ENCODE measurements at places on chromosomes 16 and 17.

DNA sequence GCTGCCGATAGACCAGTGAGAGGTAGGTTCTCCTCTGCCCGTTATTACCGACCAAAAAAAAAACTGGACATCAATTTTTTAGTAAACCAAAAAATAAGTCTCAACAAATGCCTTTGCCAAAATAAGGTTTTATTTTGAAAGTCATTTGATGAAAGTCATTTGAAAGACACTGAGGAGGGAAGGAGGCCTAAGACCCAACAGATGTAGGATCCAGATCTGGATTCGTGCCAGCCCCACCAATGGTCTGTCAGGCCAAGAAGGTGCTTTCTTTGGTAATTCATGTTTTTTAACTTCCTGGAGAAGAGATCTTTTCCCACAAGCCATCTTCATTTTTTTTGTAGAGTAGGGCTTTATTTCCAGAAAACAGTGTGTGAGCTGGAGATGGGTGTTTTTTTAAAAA, 18.1 kb downstream of the NTAN1 start:
- no peak for DNase-seq

DNA sequence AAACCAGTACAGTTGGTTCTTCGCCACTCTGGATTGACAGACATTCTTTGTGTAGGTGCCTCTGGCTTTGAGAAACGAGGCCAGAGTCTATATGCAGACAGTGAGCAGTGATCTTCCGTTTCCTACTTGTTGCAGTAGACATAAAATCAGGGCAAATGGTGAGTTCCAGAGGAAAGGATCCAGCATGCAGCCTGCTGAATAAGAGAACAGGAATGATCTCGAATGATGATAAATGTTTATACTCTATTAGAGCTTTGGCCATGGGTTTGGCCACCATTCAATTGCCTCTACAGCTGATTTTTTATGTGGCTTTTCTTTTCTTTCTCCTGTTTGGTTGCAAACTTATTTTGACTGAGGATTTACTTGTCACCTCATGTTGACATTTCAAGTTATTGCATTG, 286.7 kb downstream of the IRX3 start:
- DNase-seq = no peak

DNA sequence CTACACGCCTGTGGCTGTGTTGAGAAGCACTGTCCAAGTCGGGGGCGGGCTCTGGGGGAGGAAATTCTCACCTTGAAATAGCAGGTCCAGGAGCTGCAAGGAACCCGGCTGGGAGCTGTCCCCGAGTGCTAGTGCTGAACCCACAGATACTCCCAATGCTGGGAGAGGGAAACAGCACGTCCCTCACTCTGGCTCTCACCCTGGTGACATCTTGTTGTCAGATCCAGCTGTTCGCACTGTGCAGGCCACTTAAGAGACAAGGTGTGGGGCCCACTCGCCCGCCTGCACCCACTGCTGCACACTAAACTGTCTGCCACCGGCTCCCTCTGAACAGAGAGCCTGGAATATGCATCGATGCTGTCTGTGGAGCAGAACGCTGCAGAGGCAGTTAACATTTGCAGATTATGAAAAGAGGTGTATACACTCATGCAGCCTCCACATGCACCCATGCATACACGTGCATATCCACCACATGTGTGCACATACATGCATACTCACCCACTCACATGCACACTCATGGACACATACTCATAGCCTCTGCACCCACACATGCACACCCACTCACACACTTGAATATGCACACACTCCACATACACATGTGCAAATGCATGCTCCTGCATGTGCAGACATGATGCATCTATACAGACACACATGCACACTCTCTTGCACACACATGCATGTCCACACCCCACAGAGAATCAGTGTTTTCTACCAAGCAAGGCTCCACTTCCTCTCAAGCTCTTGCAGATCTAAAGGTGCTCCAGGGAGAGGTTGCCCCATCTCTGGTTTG, 42.0 kb downstream of the MGAT5B start:
- no peak for DNase-seq

DNA sequence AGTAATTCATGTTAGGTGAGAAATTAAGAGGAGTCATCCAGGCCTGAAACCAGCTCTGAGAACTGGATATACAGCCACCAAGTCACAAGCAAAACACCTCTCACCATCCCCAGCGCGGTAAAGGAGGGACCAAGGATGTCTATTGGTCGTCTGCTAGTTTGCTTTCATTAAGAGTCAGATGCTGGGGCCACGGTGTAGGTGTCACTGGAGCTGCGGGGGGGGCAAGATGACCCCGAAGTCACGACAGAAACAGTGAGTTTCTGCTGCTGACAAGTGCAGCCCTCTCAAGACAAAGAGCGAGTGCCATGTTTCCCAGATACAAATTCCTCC, 790 bp downstream of the NCBP3 start:
- peak; percentile 6 for DNase-seq

- DNase-seq = no peak
Measured at GRCh38 chr17:75571197-75571884, 16.3 kb upstream of the MYO15B start.

GRCh38 chr16:81838794-81839193, 59.7 kb downstream of the PLCG2 start:
- DNase-seq = no peak

DNA sequence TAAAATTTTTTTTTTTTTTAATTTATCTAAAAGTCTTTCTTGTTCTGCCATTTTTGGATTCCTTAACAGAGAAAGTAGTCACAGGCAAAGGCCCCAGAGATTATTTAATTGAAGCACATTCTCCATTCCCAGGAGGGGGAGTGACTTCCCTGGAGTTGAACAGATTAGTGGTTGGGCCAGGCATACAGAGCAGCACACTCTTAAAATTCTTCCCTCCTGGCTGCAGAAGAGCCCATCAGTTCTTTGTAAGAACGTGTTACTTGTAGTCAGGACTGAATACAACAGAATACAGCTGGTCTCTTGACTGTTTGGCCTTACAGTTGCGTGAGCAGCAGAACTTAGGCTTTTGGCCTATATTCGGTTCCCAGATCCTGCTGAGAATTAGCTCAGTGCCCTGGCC, 1.8 kb downstream of the ALKBH5 start:
- no peak for DNase-seq

- DNase-seq = no peak
Measured at GRCh38 chr17:73215447-73215846, 22.6 kb downstream of the COG1 start.

GRCh38 chr16:31253642-31254045, 6.1 kb upstream of the ITGAM start:
- DNase-seq = no peak

- DNase-seq = no peak
Measured at GRCh38 chr17:18094409-18094807, 6.7 kb downstream of the DRG2 start.

DNA sequence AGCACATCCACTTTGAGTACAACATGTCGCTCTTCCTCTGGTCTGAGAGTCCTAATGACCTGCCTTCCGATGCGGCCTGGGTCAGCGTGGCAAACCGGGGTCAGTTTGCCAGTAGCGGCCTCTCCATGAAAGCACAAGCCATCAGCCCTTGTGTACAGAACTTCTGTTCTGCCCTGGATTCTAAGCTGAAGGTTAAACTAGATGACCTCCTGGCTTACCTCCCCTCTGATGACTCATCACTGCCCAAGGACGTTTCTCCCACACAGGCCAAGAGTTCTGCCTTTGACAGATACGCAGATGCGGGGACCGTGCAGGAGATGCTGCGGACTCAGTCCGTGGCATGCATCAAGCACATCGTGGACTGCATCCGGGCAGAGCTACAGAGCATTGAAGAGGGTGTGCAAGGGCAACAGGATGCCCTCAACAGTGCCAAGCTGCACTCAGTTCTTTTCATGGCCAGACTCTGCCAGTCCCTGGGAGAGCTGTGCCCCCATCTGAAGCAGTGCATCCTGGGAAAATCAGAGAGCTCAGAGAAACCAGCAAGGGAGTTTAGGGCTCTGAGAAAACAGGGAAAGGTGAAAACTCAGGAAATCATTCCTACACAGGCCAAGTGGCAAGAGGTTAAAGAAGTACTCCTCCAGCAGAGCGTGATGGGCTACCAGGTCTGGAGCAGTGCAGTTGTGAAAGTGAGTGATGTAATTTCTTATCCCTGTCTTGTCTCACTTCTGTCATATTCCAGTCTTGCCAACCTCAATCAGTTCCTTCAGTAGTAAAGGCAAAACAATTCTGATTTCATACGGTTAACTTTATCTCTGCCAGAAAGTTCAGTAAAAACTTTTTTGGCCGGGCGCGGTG, 8.6 kb downstream of the COG1 start:
- DNase-seq = no peak

- no peak for DNase-seq
Measured at GRCh38 chr17:56290101-56290801, 137.0 kb downstream of the ANKFN1 start.

DNA sequence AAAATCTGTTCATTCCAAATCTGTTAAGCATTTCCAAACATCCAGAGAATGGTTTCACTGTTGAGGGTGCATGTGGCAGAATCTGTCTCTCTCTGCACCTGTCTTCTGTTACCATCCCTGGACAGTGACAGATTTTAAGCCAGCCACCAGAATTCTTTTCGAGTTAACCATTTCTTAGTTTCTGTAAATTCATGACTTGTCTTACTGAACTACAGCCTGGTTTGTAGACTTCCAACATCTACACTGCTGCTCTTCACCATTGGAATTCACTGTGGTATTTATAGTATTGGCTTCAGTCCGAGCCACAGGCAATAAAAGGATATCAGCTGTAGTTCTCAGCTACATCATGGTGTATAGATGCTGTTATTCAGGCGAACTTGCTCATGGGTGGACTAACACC, 47.6 kb downstream of the GOSR1 start:
- DNase-seq = no peak

- DNase-seq = no peak
Measured at GRCh38 chr16:85733155-85733838, 17.6 kb downstream of the C16orf74 start.

DNA sequence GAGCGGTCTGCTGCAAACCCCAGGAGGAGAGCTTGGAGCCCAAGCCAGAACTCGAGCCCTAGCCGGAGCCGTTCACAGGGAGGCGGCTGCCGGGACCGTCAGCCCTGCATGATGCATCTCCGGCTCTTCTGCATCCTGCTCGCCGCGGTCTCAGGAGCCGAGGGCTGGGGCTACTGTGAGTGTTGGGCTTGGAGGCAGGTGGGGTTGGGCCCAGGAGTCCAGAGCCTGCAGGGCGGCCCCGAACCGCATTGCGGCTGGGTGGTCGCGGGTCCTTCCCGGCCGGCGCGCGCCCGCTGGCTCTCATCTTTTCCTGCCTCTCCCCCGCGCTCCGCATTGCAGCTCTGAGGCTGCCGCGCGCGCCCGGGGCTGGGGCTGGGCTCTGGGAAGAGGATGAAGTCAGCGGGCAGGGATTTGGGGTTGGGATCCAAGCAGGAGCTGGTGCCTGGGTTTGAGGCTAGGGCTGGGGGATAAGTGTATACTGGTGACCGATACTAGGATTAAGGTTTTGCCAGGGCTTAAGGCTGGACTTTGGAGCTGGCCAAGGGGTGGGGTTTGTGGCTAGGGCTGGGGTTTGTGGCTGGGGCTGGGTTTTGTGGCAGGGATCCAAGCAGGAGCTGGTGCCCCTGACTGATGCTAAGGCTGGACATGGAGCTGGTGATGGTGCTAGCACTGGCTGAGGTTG, 532 bp downstream of the CNTNAP1 start:
- DNase-seq = no peak

GRCh38 chr16:30359871-30360170, 4.7 kb upstream of the CD2BP2 start:
- no peak for DNase-seq

- no peak for DNase-seq
Measured at GRCh38 chr17:8674344-8675305, 44.1 kb upstream of the MYH10 start.

DNA sequence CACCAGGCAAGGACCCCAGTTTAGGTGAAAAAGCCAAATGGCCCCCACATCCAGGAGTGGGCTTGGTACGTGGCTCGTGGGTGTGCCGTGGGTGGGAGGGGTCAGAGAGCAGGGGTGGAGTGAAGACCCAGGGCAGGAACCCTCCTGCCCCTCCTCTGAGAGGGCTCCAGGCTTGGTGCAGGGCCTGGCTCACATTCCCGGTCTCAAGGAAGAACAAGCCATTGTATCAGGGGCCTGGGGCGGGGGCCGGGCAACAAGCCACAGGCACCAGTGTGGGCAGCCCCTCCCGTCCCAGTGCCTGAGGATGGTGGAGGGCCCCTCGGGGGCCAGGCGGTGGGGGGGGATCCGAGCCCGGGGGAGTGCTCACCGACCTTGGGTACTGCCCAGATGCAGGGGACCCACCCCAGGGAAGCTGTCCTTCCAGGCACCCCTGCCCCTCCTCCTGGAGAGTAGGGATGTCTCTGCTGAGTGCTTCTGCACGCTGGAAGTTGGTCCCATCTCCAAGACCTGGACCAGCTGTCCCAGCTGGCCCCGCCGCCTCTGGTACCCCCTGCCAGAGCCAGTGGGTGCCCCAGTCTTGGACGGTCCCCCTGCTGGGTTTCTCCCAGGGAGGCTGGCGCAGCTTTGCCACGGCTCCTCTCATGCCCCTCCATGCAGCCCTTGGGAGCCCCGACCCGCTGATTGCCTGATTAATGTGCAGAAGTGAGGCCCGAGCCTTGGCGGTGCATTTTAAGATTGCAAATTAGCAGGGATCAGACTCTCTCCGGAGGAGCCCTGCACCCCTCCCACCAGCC, 83.7 kb downstream of the RTN4RL1 start:
- no peak for DNase-seq

- DNase-seq = no peak
Measured at GRCh38 chr16:62035115-62036092, 834 bp downstream of the CDH8 start.

- DNase-seq = no peak
Measured at GRCh38 chr16:83721676-83722075, 86.1 kb upstream of the HSBP1 start.

GRCh38 chr16:13961099-13961811, 41.3 kb downstream of the ERCC4 start:
- no peak for DNase-seq

DNA sequence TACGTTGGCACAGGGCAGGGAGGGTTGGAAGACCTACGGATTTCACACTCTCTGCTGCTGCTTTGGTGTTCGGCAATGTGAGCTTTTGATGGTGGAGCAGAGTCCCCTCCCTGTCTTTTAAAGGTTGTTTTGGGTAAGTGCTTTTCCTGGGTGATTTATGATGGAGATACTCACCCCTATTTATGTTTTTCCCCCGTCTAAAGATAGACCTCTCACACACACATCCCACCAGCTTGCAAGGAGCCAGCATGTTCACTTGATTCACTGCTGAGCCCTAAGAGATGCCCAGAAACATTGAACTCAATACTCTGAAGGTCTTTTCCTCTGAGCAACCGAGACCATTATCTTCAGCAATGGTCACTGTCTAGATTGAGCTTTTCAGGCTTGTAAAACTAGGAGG, 8.3 kb downstream of the RBFOX1 start:
- DNase-seq = no peak

GRCh38 chr17:61179380-61179806, 220.2 kb upstream of the TBX2 start:
- no peak for DNase-seq

GRCh38 chr17:36705874-36706731, 104.7 kb downstream of the MRM1 start:
- DNase-seq = no peak
